ENCODE measurements at places on chromosomes 1 and 21. TPM values are rescaled to one million over a fixed set of nuclear protein-coding genes. Genes with fewer than 3 reads are reported as not detected.

- no peak for DNase-seq
- H3K27ac ChIP-seq, result no peak overlapping the region
- H3K4me1 ChIP-seq, result peaks cover 26% of the 10 kb centered on the region
- peaks cover 18% of the 10 kb centered on the region for H3K27me3 ChIP-seq
- peak overlapping the region; percentile 68 for H3K4me3 ChIP-seq
These were observed 1.6 kb downstream of the PCAT6 start for GRCh38 chr1:202812176-202813026.

- H3K27me3 ChIP-seq, result no peaks in the 10 kb centered on the region
- H3K4me1 ChIP-seq, result no peaks in the 10 kb centered on the region
- peaks cover 4% of the 10 kb centered on the region for H3K36me3 ChIP-seq
These were observed 28.3 kb downstream of the THAP3 start for GRCh38 chr1:6652986-6653385.

GRCh38 chr1:108878678-108879077 lies 1.9 kb downstream of the GPSM2 start:
- H3K36me3 ChIP-seq, result no peaks in the 10 kb centered on the region
- no peaks in the 10 kb centered on the region for H3K27me3 ChIP-seq
- DNase-seq, result no peak

CFAP57 gene
- 0.13 TPM for polyA plus RNA-seq

DNA sequence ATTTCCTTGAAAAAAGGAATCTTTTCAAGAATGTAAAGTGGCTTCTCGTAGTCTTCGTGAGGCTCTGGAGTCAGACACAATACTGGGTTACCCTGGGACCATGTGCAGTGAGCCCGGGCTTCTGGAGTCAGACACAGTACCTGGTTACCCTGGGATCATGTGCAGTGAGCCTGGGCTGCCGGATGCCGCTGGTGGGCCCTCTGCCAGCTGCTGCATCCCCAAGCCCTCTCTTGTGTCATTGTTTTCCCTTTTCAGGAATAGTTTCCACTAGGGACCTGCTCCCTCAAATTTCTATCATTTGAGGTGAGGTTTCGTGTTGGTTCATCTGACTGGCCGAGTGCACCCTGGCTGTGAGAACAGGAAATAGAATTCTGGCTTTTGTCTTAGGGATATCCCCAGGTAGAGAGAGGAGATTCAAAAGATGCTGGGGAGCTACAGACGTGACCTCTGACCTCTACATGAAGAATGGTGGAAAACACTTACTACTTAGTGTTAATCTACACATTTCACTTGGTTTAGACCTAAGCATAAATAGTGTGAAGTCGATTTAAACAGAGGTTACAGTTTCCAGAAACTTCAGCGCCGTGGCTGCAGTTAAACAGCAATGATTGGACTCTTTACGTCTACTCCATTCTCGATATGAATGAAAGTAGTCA lies 10.6 kb downstream of the ADARB1 start:
- peak overlapping the region; percentile 57 for H3K27ac ChIP-seq
- DNase-seq, result no peak
- peaks cover 72% of the 10 kb centered on the region for H3K4me1 ChIP-seq
- peak overlapping the region; percentile 26 for H3K4me3 ChIP-seq
- peaks cover 16% of the 10 kb centered on the region for H3K36me3 ChIP-seq

- peaks cover 16% of the 10 kb centered on the region for H3K36me3 ChIP-seq
- H3K4me1 ChIP-seq, result peaks cover 13% of the 10 kb centered on the region
- no peaks in the 10 kb centered on the region for H3K27me3 ChIP-seq
- no peak overlapping the region for H3K4me3 ChIP-seq
- DNase-seq, result no peak
These were observed 166.5 kb downstream of the SDCCAG8 start for GRCh38 chr1:243422362-243422761.

MAP1LC3C gene
- 0.28 TPM for polyA plus RNA-seq

GRCh38 chr1:45792744-45793143 lies 10.7 kb upstream of the MAST2 start:
- no peak overlapping the region for H3K27ac ChIP-seq
- no peaks in the 10 kb centered on the region for H3K36me3 ChIP-seq
- peaks cover 4% of the 10 kb centered on the region for H3K4me1 ChIP-seq
- peaks cover 5% of the 10 kb centered on the region for H3K27me3 ChIP-seq
- DNase-seq, result no peak

Measured in naive B cell (primary cell).